NCI-H524 treated with DMSO at 0.1 percent for 48 hours (cell line): ENCODE measurements at places on chromosomes 16 and 17.

DNA sequence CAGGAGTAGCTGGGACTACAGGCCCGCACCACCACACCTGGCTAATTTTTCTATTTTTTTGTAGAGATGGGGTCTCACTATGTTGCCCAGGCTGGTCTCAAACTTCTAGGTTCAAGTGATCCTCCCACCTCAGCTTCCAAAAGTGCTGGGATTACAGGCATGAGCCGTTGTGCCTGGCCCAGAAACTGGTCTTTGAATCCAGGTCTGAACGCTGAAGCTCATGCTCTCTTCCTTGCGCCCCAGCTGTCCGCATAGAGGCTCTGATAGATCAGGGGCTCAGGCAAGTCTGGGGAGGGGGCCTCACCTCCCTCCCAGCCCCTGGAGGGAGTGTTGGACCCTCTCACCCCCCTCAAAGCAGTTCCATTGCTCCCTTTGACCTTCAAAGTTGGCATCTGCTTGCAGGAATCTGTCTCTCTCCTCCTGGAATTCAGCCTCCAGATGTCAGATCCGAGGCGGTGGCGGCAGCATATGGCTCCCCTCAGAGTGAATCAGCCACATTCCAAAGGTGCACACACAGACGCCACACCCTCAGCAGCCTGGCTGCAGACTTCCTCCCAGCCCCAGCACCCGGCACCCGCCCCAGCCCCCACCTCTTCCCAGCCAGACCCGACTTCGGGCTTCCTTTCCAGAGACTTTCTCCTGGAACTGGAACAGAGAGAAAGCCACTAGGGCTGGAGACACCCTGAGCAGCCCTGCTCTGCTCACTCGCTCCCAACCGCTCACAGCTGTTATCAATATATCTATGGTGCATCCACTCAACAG lies 16.9 kb upstream of the GLIS2 start:
- peak; percentile 46 for DNase-seq

GRCh38 chr17:51046046-51046445 lies 74.6 kb downstream of the SPAG9 start:
- DNase-seq = no peak

DNA sequence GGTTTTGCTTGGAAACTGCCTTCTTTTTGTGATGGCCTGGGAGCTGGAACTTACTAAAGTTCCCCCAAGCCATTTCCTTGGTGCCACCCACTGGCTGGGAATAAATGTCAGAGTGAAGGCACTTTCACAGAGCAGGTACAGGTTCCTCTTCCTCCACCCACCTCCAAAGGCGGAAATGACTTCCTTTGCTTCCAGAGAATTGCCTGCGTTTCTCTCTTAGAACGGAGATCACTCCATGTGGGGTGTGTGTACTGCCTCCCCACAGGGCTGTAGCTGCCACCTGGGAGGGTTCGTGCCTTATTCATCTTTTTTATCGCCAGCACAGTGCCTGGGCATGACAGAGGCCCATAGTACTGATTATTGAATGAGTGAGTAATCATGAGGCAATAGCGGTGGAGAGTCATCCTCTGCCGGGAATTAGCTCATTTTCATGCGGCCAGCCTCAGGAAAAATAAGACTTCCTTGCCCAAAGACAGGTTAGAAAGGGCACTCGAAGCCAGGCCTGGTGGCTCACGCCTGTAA lies 32.2 kb upstream of the HAS3 start:
- DNase-seq = no peak

- no peak for DNase-seq
These were observed 71.5 kb downstream of the WWP2 start for GRCh38 chr16:69833357-69834282.

GRCh38 chr17:2899906-2900305 lies 103.7 kb downstream of the RAP1GAP2 start:
- DNase-seq = no peak

DNA sequence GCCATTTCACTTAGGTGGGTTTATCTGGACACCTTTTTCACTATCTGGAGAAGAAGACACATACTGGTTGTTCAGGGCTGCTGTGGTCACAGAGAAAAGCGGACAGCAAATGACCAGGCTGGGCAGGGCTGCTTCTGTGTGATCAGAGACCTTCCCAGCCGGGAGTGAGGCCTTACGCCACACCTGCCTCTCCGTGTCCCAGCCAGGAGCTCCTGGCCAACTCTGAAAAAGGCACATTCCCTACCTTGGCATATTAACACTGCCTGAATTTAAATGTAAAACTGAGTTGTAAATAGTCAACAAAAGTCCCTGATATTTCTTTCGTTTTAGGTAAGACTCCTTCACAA lies 9.1 kb upstream of the SOST start:
- no peak for DNase-seq

GRCh38 chr17:72590382-72590781 lies 469.6 kb downstream of the SOX9 start:
- DNase-seq = no peak

GRCh38 chr16:680967-681745 lies 946 bp downstream of the STUB1 start:
- DNase-seq = no peak

GRCh38 chr17:59423903-59424302 lies 92.4 kb downstream of the YPEL2 start:
- no peak for DNase-seq

- no peak for DNase-seq
These were observed 47.5 kb upstream of the ERN1 start for GRCh38 chr17:64177311-64178010.

GRCh38 chr17:48994549-48995303 lies 2.5 kb upstream of the IGF2BP1 start:
- DNase-seq = no peak

- no peak for DNase-seq
These were observed 48.4 kb downstream of the PDPK1 start for GRCh38 chr16:2586241-2586640.

DNA sequence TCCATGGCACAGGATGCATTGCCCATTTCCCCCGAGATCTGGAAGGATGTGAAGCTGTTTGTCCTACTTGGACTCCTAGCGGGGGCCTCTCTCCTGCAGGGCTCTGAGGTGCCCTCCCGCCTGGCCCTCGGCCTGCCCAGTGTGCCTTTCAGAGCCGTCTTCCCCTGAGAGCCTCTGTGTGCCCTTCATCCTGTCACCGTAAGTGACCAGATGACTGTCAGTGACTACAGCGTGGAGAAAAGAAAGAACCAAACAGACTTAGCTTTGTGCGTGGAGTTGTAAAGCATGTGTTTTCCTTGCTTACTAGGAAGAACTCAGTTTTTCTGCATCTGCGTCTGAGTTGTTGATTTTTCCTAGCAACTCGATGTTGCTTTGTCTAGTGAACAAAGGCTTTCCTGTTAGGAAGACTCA lies 56.1 kb downstream of the BANP start:
- DNase-seq = no peak

GRCh38 chr16:72989579-72990551 lies 58.1 kb downstream of the ZFHX3 start:
- no peak for DNase-seq

DNA sequence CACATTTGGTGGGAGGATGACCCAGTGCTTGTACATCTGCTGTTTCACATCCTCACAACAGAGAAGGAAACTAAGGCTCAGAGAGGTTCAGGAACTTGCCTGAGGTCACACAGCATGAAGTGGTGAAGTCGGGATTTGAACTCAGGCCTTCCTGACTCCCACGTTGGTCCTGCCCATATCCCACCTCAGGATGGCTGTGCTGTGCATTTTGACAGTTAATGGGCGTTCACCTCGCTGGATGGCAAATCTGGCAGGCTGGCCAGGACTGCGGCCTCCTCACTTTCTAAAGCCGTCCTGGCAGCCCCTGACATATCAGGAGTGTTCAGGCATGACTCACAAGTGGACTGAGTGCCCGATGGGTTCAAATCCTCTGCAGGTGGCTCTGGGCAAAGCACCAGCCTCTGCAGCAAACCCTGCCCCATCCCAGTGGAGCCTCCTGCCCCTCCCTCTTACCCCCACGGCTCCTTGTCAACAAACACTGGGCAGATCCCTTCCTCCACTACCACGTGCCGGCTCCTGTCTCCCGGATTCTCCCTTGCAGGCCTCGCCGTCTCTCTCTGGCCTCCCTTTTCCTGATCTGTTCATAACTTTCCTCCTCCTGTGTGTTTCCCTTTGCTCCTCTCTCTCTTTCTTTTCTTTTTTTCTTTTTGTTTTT lies 29.2 kb downstream of the SOCS3 start:
- no peak for DNase-seq

GRCh38 chr17:67253384-67253783 lies 8.4 kb upstream of the HELZ start:
- DNase-seq = no peak

DNA sequence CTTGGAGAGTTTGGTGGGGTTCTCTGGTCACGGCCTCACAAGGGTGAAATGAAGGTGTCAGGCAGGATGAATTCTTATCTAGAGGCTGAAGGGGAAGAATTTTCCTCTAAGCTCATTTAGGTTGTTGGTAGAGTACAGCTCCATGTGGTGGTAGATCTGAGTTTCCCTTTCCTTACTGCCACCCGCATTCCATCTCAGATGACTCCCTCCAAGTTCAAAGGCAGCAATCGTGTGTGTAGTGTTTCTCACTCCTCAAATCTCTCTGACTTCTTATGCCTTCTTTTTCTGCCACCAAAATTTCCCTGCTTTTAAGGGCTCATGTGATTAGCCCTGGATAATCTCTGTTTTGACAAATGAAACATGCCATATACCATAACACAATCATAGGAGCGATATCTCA lies 135.5 kb upstream of the MYOCD start:
- DNase-seq = no peak
